ENCODE measurements at places on chromosomes 7 and 10.

GRCh38 chr7:88318196-88318595, 11.5 kb upstream of the STEAP4 start:
- no peak for DNase-seq

- DNase-seq: no peak
Measured at GRCh38 chr7:197413-198335, 5.3 kb downstream of the FAM20C start.

DNA sequence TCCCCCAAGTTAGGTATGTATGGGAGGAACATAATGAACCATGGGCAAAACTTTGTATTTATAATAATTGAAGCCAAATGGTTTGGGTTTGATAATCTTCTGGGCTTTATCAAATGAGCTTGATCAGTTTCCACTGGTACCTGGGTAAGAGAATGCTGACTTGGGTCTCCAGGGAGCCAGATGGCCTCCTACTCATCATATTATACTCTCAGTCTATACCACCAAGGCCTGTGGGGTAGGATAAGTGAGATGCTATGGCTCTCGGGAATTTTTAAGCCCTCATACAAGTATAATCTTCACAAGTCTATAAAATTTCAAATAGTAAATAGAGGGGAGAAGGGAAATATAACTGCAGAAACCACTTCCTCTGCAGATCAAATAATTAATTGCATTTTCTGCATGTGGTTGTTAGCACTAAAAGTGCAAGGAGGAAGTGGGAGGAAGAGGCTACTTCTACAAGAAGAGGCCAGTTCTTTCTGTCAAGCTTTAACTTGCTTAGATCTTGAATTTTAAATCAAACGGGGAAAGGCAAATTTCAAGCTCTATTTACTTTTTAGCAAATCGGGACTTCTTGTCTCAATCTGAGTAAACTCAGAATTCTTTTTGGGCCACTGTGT, 349.0 kb downstream of the SORCS1 start:
- no peak for DNase-seq

- no peak for DNase-seq
Measured at GRCh38 chr10:9010093-9010492, 955.6 kb downstream of the GATA3 start.

DNA sequence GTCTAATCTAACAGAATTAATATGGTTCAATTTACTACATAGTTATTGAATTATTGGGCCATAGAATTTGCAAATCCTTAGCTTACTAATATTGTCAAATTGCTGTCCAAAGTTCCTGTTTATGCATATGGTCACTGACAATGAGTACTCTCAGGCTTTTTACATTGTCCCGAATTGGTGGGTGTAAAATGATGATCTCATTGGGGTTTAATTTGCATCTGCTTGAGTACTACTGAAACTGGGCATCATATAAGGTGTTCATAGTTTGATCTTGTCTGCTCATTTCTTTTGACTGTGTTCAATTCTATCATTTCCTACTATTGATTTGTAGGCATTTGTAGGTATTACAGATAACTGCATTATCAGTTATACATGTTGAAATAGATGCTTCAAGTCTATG, 12.7 kb downstream of the ABCA13 start:
- DNase-seq: no peak

DNA sequence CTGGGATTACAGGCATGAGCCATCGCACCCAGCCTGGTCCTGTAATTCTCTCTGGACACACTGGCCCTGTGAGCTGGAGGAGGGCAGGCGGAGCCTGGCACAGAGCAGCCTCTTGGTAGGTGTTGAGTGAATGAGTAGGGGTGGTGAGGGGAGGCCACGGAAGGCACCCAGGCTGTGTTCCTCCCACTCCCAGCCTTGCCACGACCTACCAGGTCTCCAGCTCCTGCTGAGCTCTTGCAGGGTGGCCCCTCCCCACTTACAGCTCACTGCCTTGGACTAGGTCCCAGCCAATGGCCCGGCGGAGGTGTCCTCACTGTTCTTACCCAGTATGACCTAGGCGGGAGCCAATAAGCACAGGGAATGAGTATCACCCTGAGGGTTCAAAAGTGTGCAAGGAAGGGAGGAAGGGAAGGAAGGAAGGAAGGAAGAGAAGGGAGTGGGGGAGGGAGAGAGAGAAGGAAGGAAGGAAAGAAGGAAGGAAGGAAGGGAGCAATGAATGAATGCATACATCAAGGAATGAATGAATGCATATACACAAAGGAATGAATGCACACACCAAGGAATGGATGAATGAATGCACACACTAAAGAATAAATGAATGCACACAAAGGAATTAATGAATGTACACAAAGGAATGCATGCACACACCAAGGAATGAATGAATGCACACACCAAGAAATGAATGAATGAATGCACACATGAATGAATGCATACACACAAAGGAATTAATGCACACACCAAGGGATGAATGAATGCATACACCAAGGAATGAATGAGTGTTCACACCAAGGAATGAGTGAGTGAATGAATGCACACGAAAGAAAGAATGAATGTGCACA, 45.5 kb downstream of the GTF2IRD1 start:
- no peak for DNase-seq

- DNase-seq: no peak
Measured at GRCh38 chr7:24939416-24939815, 40.6 kb downstream of the OSBPL3 start.

GRCh38 chr7:41881331-41882130, 178.6 kb upstream of the INHBA start:
- peak; percentile 65 for DNase-seq

- no peak for DNase-seq
Measured at GRCh38 chr7:30206491-30206890, 71.7 kb downstream of the MTURN start.

- DNase-seq: no peak
Measured at GRCh38 chr10:96516337-96516736, 2.6 kb upstream of the TLL2 start.

GRCh38 chr10:12419262-12419847, 70.0 kb downstream of the CAMK1D start:
- no peak for DNase-seq

DNA sequence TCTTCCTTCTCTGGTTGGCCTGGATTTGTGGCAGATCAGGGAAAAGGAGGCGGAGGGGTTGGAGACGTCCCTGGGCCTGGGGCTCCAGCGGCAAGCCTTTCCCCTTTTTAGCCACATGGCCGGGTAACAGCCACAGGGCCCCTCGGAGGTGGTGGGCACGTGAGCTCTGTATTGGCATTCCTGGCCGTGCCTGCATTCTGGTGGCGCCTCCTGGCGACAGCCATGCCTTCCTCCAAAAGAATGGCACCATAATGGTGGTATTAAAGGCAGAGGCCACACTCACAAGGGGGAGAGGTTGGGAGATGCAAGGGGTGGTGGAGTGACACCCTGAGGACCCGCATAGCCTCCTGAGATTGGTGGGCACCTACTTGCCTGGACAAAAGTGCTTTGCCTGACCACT, 3.0 kb upstream of the AQP1 start:
- DNase-seq: no peak

DNA sequence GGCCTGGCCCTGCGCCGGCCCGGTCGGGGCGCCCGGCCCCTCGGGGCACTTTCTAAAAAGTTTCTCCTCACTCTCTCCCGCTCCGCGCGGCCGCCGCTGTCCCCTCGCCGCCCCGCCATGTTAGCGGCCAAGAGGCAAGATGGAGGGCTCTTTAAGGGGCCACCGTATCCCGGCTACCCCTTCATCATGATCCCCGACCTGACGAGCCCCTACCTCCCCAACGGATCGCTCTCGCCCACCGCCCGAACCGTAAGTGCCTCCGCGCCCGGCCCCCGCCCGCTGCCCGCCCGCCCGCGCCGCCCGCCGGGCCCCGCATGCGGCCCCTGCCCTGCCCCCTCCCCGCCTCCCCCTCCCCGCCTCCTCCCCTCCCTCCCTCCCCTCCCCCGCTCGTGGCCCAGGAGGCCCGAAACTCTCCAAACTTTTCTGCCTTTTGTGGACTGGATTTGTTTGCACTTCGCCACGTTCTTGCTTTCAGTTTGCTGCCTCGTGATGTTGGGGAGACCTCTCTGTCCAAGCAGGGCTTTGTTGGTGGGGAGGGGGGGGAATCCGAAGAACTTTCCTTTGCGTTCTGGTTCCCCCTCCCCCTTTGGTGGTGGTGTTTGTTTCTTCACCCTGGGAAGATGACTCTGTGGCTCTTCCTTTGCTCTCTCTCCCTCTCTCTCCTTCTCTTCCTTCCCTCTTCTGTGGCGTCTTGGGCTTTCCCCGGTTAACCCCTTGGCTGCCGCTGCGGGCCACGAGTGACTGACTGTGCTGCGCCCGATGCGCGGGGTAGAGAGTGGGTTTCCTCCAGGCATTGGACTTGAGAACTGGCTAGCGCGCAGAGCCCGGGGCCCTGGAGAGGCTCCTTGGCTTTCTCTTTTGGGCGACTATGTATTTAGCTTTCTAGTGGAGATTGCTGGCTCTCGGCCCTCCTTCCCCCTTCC, 1.6 kb downstream of the TCF7L2 start:
- DNase-seq: peak; percentile 41

- no peak for DNase-seq
Measured at GRCh38 chr7:149455175-149455950, 5.5 kb downstream of the ZNF777 start.

DNA sequence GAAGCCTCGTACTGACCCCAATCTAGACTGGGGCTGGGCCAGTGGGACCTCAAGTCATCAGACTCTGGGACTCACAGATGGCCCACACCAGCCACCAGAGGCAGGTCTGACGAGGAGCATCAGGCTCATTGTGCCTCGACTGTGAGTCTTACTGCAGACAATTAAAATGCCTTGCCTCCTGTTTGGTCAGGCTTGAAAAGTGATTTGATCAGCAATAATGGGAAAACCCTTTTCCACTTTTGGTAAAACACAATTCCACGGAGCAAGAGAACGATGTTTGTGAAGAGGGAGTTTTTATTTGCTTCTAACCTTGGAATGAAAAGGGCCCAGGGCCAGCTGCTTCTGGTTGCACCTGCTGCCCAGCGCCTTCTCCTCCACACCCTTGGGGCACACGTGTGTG, 43.9 kb downstream of the C10orf143 start:
- DNase-seq: no peak

GRCh38 chr7:30800785-30801252, 29.6 kb downstream of the MINDY4 start:
- peak; percentile 10 for DNase-seq

DNA sequence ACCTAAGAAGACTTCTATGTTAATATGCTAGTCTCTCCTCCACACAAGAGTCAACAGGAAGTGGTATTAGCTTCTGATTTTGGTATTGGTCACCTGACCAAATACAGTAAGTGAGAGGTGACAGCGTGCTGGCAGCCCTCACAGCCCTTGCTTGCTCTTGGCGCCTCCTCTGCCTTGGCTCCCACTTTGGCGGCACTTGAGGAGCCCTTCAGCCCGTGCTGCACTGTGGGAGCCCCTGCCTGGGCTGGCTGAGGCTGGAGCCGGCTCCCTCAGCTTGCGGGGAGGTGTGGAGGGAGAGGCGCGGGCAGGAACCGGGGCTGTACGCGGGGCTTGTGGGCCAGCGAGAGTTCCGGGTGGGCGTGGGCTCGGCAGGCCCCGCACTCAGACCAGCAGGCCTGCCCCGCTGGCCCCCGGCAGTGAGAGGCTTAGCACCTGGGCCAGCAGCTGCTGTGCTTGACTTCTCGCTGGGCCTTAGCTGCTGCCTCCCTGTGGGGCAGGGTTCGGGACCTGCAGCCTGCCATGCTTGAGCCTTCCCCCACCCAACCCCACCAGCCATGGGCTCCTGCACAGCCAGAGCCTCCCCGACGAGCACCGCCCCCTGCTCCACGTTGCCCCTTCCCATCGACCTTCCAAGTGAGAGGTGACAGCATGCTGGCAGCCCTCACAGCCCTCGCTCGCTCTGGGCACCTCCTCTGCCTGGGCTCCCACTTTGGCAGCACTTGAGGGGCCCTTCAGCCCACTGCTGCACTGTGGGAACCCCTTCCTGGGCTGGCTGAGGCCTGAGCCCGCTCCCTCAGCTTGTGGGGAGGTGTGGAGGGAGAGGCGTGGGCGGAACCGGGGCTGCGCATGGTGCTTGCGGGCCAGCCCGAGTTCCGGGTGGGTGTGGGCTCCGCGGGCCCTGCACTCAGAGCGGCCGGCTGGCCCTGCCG, 4.2 kb upstream of the ACSL5 start:
- peak; percentile 46 for DNase-seq
